ENCODE measurements at places on chromosomes 3 and 15.

GRCh38 chr3:25349828-25350724, 78.0 kb upstream of the RARB start:
- no peak for DNase-seq

GRCh38 chr15:75695634-75696310, 16.9 kb downstream of the CSPG4 start:
- no peak for DNase-seq

DNA sequence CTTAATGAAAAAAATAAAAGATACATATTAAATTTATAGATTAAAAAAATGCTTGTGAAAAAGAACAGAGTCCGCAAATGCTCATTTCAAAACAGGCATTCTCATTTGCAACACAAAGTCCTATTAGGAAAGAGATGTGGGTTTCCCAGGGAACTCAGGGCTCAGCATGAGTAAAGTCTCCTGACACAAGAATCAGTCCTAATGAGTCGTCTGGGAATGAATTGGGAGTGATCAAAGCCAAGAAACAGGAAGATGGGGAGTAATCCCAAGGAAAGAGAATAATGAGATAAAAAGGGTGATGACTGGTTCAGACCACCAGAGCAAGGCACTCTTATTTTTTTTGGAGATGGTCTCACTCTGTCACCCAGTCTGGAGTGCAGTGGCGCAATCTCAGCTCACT, 443.7 kb downstream of the NR2F2 start:
- no peak for DNase-seq

DNA sequence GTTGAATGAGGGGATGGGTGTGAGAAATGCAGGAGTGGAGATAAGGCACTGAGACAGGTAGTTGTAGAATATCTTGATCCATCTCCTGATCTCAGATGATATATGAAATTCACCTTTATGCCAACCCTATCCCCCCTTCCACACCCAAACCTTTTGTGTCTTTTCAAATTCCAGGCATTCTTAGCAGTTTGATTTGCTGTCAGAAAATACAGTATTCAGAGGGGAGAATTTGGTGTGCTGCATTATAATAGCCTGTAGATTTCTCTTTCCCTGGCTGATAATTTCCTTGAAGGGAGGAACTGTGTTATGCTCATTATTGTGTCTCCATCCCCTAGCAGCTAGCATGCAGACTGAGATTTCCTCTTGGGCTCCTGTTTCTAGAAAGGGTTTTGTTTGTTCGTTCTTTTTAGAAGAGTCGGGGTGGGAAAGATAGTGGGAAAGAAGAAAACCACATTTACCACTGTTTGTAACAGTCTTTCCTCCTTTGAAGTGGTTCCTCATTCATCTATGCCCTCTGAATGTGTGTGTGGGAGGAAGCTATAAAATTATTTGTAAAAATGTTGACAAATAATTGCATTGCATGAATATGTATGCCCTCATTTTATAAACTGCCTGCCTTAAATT, 373.4 kb downstream of the DIPK2A start:
- DNase-seq: no peak

DNA sequence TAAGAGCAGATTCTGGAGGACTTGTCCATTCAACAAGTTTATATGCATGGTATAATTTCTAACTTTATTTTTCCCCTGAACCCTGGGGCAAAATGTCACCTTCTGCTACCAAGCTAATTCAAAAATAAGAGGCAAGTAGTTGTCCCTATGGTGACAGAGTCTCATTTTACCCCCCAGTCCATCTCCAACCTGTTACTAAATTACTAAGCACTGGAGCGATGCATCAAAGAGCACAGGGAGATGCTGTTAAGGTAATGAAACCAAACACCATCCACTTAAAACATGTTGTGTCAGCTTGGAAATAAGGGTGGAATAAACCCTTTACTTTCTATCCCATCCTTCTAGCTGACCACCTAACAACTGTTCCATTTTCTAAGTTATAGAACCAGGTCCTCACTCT, 417.4 kb upstream of the ATP11B start:
- no peak for DNase-seq

GRCh38 chr3:14687360-14687759, 12.4 kb downstream of the C3orf20 start:
- DNase-seq: no peak

GRCh38 chr3:26915208-26915607, 292.6 kb downstream of the LRRC3B start:
- DNase-seq: no peak

GRCh38 chr3:177529716-177530335, 332.5 kb upstream of the TBL1XR1 start:
- DNase-seq: no peak

DNA sequence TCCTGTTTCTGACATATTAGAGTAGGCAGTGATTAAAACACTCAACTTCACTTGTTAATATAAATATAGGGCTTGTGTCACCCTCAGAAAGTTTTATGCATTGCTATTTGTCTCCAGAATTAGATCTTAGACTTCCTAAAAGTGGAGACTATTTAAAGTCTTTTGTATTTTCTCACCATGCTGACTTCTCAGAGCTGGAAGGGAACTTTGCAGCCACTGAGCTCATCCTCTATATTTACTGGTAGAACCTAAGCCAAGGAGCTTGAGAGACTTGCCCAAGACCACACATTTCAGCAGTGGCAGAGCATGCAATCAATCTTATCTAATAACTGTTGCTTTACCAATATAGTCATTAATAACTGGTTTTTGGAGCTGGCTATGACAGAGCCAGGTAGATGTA, 53.2 kb downstream of the STAC start:
- DNase-seq: no peak

All from stimulated activated CD8-positive, alpha-beta memory T cell treated with anti-CD3 and anti-CD28 coated beads, Interleukin-2, amount 100 ng/mL, for 1 hour (primary cell).